ENCODE measurements at places on chromosomes 3 and 15.

GRCh38 chr15:81242778-81243177 is 46.1 kb downstream of the IL16 start:
- no peak for DNase-seq

GRCh38 chr15:35746121-35746520 is 200.2 kb upstream of the DPH6 start:
- no peak for DNase-seq

GRCh38 chr3:32450992-32451659 is 51.5 kb downstream of the CMTM6 start:
- no peak for DNase-seq

- no peak for DNase-seq
These were observed 110.6 kb upstream of the DCBLD2 start for GRCh38 chr3:99012051-99012450.

DNA sequence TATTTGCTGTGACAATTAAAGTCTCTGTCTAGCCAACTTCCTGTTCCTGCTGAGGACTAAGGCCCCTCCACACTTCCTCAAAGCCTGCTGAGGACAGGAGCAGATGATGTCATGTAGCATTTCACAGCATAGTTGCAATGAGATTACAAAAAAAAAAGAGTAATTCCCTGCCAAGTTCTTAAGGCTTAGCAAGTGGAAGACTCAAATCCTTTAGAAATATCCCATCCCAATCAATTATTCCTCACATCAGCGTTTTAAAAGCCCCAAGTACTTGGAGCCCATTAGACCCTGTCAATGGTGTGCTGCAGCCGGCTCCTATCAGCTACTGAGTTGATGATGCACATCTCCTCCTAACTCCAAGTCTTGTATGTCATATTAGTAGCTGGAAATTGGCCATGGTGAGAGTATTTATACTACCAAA is 51.7 kb downstream of the TRANK1 start:
- DNase-seq: no peak

All from NCI-H1436 treated with DMSO at 0.1 percent for 48 hours (cell line).